ENCODE measurements at places on chromosomes 1 and 21. TPM values are rescaled to one million over a fixed set of nuclear protein-coding genes. Genes with fewer than 3 reads are reported as not detected.

The LINGO4 gene
- not detected for total RNA-seq

The LHX8 gene
- not detected for total RNA-seq

The TMEM51 gene
- 29.6 TPM for total RNA-seq

The YBX1 gene
- 547 TPM for total RNA-seq

The TRIM67 gene
- total RNA-seq: not detected

The GPR89A gene
- total RNA-seq: 40.2 TPM

The TIAM1 gene
- total RNA-seq: 1.7 TPM

The DCST1 gene
- total RNA-seq: not detected

The NGF gene
- total RNA-seq: 1.3 TPM

The CLCNKB gene
- total RNA-seq: 0.22 TPM

The LIPI gene
- not detected for total RNA-seq

The ADORA1 gene
- 5.0 TPM for total RNA-seq

The RGS18 gene
- total RNA-seq: not detected

The KIF21B gene
- total RNA-seq: 0.29 TPM

The GPA33 gene
- not detected for total RNA-seq

The CFAP107 gene
- total RNA-seq: not detected

The SPRR5 gene
- total RNA-seq: not detected

The OR2AK2 gene
- not detected for total RNA-seq

The SMCP gene
- not detected for total RNA-seq

The EIF4G3 gene
- 60.6 TPM for total RNA-seq

The NBPF12 gene
- 3.9 TPM for total RNA-seq

The OXCT2 gene
- total RNA-seq: 0.29 TPM

The MAGOH gene
- 27.1 TPM for total RNA-seq
